ENCODE measurements at places on chromosomes 12 and 14.
A peak's percentile ranks its signal among the peaks of the same experiment; 100 is the strongest.

- DNase-seq, result no peak
These were observed 10.8 kb downstream of the BMAL2 start for GRCh38 chr12:27343255-27344000.

- DNase-seq, result no peak
These were observed 1.9 kb downstream of the GAPDH start for GRCh38 chr12:6535960-6536847.

GRCh38 chr12:53720946-53721345, 6.3 kb downstream of the CALCOCO1 start:
- DNase-seq, result no peak

GRCh38 chr14:88856786-88857366, 32.4 kb downstream of the TTC8 start:
- DNase-seq, result no peak

DNA sequence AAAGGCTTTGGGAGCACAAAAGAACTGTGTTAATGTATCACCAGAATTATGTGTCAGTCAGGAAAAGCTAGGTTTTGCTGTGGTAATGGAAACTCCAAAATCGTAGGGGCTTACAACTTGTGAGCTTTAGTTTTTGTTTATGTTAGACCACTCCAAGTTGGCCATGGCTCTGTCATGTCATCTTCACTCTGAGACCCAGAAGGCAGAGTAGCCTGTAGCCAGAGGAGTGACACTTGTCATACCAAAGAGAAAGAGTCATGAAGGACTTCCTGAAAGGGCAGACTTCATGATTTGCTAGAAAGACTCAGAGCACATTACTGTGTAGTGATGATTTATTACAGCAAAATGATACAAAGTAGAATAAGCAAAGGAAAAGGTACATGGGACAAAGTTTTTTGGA, 133.6 kb upstream of the SSTR1 start:
- peak; percentile 48 for DNase-seq

- DNase-seq, result no peak
These were observed 84.3 kb downstream of the PHLDA1 start for GRCh38 chr12:75947156-75947723.

Measured in CD4-positive, alpha-beta T cell treated with Interleukin-4 for 4 hours (primary cell).